Nephron progenitor cell (in vitro differentiated cells): ENCODE measurements at places on chromosomes 2 and 18.

DNA sequence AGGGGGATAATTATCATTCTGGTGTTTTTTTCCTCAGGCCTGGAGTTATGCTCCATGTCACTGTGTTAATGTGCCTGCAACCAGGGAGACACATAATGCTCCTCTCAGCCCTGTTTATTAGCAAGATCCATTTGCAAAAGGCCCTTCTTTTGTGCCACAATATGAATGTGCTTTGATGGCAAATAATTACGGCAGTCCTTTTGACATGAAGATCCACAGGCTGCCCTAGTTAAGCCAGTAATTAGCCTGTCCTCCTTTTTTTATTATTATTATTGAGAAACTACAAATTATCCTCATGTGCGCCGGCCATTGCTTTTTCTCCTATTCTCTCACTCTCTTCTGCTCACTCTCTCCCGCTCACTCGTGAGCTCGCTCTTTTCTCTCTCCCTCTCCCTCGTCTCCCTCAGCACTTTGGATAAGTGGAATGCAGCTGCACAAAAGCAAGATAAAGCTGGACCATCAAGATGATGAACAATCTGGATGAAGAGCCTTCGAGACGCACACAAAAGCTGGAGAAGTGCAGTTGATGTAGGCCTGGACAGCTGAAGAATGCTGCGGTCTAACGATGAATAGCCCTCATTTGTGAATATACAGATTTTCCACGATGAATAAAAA lies 762.3 kb downstream of the BCL11A start:
- no peak for DNase-seq

- DNase-seq: no peak
These were observed 94.4 kb upstream of the ASAP2 start for GRCh38 chr2:9112079-9112721.

DNA sequence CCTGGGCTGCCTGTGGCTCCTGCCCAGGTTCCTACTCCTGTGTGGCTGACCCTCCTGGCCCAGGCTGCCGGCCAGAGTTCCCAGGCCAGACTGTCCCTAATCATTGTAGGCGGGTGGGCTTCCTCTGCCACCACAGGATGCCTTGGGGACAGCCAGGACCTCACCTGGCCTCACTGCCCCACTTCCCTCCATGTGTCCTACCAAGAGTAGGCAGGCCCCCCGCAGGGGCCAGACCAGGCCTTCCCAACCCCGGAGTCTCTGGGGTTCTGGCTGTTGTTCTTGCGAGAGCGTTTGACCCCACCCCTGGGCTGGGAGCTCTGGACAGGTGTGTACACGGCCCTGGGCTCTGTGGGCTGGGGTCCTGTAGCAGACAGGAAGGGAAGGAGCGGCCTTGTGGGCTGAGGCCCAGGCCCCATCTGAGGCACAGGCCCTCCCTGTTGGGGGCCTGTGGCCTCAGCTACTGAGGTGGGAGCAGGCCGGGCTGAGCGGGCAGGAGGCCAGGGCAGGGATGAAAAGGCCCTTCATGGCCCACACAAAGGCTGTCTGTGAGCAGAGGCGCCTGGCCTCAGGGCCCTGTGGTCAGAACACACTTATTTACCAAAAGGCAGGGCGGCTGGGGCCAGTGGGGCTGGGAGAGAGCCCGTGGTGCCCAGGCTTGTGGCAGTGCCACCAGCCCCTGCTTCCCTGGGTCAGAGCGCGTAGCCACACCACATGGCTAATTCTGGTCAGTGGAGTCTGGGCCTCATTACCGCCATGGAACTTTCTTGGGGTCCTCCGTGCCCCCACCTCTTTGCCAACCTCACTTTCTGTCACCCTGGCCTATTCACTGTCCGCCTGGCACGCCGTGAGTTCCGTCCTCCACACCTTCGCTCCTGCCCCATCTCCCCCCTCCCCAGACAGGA lies 2.0 kb downstream of the SNORC start:
- no peak for DNase-seq

DNA sequence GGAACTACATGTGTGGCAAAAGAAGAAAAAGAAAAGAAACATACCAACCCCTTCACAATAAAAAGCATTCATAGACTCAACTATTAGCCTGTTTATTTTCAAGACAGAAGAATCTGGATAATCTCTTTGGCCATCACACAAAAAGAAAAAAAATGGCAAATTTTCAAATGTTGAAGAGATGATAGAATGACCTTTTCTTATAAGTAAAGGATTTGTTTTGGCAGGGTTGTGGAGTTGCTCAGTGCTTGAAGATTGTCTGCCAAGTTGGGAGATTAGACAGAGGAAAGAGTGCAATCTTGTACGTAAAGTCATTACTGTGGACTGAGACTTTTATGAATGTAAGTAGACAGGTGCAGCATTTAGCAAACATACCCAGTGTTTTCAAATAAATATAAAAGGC lies 18.5 kb upstream of the FAM171B start:
- no peak for DNase-seq

- no peak for DNase-seq
These were observed 18.2 kb upstream of the BBS5 start for GRCh38 chr2:169461143-169461542.

DNA sequence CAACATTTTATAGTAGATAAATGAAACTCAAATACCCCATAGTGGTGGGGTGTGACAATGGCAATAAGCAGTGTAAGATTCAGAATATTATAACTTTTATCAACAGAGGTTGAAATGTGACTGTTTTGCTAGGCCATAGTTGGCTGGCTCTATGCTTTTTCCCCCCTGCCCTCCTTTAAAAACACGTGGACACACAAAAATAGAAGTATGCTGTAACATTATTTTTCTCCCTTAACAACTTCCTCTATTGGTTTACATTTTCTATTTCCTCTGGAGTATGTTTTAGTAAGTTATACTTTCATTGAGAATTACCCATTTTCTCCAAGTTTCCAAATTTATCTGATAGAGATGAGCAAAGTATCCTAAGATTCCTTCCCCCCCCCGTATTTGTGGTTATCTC lies 31.1 kb downstream of the NDUFAF7 start:
- no peak for DNase-seq

- DNase-seq: no peak
These were observed 9.7 kb downstream of the CTAGE1 start for GRCh38 chr18:22408059-22408458.

DNA sequence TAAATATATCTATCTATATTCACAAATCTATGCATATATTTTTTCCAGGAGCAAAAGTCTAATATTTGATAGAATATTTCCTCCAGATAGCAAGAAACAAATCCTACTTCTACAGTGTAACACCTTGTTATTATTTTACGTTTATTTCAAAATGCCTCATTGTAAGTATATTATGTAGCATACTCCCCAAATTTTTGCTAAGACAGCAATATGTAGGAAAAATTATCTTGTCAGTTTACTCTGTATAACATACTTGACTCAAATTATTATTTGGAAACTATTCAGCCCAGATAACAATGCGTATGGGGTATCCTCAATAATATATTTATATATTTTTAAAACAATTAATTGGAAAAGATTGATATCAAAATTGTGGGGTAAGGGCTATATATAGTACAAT lies 313.2 kb downstream of the NR4A2 start:
- DNase-seq: no peak

- DNase-seq: no peak
These were observed 29.6 kb upstream of the IL1R1 start for GRCh38 chr2:102112692-102113665.
